ENCODE measurements at places on chromosomes 7 and 10.

DNA sequence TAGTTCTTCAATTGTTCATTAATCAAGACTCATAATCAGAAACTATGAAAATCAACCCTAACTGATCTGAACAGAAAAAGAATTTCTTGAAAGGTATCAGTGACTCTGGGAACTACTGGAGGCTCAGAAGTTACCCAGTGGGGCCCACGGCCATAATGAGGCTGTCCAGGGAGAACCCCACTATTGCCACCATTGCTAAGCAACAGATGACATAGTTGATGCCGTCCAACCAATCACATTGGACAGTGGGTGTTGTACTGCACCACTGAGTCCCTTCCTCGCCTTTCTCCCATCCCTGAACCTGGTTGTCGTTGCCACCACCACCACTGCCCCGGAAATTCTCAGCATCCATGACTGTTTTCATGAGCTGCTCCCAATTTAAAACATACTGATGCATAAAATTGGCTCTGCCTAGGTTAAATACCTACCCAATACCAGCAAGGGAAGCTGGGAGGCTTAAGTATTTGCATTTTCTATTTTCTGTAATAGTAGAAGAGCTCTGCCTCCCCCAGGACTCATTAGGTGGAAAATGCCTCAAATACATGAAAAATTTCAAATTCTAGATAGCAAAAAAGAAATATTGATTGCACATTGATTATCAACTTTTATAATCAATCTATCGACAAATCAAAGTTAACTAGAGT lies 26.7 kb upstream of the USP6NL start:
- DNase-seq: no peak

- DNase-seq: no peak
Measured at GRCh38 chr7:140448781-140449480, 30.4 kb downstream of the MKRN1 start.

- no peak for DNase-seq
Measured at GRCh38 chr10:114094795-114095194, 51.1 kb downstream of the ADRB1 start.

- DNase-seq: no peak
Measured at GRCh38 chr10:119272736-119273135, 65.4 kb downstream of the GRK5 start.

DNA sequence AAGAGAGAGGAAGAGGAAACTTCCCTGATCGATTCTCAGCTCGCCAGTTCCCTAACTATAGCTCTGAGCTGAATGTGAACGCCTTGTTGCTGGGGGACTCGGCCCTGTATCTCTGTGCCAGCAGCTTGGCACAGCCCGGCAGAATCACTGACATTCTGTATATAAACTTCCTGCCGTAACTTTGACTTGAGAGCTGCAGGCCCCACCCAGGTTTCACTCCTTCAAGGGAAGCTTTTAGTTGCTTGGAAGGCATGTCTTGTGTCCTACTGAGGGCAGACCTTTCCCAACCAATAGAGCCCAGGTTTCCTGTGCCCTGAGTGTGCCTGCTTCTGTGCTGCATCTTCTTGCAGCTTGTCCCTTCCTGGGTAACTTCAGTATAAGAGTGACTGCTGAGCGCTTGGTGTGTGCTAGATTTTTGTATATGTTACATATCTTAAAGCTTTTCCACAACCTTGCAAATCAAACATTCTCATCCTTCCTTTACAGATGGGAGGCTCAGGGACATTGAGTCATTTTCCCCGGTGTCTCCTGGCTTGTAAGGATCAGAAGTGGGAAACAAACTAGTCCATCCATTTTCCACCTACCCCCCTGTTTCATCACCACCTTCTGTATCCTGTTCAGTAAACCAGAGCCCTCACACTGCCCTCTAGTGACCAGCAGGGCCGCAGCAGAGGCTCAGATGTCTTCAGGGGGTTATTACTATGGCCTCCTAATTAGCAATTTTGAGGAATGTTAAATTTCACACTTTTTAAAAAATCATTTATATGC lies 225.2 kb upstream of the PRSS58 start:
- DNase-seq: peak; percentile 30

- no peak for DNase-seq
Measured at GRCh38 chr10:52410916-52411315, 96.8 kb downstream of the DKK1 start.

DNA sequence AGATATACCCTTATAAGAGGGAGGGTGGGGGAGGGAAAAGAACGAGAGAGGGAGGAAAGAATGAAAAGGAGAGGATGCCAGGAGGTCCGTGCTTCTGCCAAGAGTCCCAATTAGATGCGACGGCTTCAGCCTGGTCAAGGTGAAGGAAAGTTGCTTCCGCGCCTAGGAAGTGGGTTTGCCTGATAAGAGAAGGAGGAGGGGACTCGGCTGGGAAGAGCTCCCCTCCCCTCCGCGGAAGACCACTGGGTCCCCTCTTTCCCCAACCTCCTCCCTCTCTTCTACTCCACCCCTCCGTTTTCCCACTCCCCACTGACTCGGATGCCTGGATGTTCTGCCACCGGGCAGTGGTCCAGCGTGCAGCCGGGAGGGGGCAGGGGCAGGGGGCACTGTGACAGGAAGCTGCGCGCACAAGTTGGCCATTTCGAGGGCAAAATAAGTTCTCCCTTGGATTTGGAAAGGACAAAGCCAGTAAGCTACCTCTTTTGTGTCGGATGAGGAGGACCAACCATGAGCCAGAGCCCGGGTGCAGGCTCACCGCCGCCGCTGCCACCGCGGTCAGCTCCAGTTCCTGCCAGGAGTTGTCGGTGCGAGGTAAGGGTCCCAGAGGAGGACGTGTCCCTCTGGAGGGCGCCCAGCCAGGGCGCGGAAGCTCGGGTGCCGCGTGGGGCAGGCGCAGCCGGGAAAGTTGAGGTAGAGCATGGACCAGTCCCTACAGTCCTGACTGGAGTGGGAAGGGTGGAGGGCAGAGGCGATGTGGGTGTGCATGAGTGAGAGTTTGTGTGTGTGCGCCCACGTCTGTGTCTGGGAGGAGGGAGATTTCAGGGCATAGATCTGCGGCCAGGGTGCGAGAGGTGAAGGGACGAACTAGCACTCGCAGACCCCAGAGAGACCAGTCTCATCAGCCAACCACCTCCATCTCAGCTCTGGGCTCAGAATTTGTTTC lies 844 bp downstream of the GRM3 start:
- no peak for DNase-seq

- DNase-seq: no peak
Measured at GRCh38 chr7:40437936-40438634, 303.3 kb downstream of the SUGCT start.

DNA sequence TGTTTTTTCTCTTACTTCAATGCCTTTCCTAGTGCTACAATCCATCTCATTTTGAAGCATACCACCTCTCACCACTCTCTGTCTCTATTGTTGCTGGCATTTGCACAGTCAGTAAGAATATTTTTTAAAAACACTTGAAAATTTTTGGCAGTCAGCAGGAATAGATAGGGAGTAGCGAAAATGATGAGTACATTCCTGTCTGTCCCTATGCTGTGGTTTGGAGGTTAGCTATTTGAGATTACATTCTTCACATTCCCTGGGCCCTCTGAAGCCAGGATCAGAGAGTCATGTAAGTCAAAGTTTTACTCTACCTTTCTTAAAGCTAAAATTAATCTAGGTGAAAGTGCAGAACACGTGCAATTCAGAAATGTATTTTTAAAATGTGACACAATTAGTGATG lies 53.0 kb upstream of the MAGI2 start:
- no peak for DNase-seq

DNA sequence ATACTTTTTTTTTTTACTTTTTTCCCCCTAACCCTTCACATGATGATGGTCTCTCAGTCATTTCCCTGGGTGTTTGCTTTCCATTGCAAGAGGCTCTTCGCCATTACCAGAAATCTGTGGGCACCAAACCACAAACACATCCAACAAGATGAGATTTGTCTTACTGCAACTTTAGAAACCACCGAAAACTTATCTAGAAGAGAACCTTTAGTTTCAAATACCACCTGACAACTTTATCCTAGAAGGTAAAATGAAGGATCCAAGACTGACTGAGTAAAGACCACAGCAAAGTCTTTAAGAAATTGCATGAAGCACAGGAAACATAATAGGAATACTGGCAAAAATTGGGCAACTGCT lies 363.3 kb upstream of the MBL2 start:
- no peak for DNase-seq

DNA sequence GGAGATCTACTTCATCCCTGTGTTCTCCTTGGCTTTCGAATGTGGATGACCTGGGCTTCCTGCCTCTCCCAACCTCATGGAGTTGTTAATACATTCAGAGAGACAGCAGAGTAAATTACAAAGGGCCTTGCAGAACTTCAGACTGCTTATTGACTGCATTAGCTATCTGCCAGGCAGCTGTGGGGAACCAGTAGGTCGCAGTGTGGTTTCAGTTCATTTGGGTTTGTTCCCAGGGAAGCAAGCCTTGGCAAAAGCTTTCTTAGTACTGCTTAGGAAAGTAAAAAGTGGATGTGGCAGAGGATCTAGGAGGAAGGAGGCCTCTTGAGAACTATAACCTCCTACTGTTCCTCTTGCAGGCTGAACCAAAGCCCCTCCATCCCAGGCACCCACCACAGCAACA lies 9.2 kb downstream of the NPFFR1 start:
- DNase-seq: no peak

- DNase-seq: no peak
Measured at GRCh38 chr7:157409149-157409752, 72.4 kb downstream of the DNAJB6 start.

DNA sequence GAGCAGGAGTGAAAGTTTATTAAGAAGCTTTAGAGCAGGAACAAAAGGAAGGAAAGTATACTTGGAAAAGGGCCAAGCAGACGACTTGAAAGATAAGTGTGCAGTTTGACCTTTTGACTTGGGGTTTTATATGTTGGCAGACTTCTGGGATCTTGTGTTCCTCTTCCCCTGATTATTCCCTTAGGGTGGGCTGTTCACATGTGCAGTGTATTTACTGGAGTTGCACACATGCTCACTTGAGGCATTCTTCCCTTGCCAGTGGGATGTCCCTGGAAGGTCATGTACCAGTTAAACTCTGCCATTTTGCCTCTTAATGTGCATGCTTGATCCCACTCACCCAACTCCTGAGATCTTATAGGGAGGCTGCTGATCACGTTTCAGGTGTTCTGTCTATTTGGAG lies 23.4 kb upstream of the ARHGAP12 start:
- DNase-seq: no peak

- DNase-seq: no peak
Measured at GRCh38 chr10:123772645-123773508, 106.7 kb downstream of the GPR26 start.

- DNase-seq: no peak
Measured at GRCh38 chr7:87361320-87361719, 15.9 kb downstream of the CROT start.

DNA sequence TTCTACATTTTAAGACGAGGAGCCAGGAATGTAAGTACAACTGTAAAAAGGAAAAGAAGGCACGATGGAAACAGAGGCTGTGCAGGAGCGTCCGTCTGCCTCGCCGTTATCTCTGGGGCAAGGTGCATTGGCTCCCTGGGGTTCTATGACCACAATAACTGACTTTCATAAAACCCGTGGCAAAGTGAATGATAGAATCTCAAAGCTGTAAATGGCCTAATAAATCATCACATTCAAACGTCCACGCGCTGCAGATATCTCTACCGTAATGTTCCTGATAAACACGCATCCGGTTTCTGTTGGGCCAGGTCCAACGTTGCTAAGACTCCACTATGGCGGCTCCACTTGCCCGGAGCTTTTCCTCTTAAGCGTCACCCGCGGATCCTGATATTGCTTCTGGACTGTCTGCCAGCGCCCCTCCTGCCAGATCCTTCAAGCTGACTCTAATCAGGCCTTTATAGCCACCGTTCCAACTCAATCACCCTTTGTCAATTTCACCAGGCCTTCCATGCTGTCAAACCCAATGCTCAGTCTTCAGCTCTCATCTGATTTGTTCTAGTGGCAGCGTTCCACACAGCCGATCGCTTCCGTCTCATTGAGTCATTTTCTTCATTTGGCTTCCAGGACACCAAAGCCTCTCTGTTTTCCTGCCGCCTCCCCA lies 265.6 kb upstream of the FOXK1 start:
- DNase-seq: no peak

- DNase-seq: no peak
Measured at GRCh38 chr7:55469271-55469681, 103.0 kb downstream of the VOPP1 start.

- no peak for DNase-seq
Measured at GRCh38 chr10:50410066-50410811, 158.9 kb upstream of the ASAH2 start.

- DNase-seq: no peak
Measured at GRCh38 chr10:88121361-88121760, 257.9 kb downstream of the PTEN start.

DNA sequence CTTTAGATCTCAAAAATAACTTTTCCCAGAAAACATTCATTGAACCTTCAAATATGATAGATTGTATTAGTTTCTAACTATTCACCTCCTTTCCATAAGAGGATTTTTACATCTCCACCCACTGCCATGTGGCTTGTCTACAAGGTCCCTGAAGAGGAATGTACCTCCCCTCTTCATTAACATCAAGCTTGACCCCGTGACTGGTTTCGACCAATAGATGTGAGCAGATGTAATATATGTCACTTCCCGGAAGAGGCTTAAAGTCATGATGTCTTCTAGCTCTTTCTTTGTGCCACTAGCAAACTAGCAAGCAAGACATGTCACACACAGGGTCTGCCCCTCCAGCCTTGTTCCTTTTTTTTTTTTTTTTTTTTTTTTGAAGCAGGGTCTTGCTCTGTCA lies 6.9 kb downstream of the BAZ1B start:
- DNase-seq: no peak

DNA sequence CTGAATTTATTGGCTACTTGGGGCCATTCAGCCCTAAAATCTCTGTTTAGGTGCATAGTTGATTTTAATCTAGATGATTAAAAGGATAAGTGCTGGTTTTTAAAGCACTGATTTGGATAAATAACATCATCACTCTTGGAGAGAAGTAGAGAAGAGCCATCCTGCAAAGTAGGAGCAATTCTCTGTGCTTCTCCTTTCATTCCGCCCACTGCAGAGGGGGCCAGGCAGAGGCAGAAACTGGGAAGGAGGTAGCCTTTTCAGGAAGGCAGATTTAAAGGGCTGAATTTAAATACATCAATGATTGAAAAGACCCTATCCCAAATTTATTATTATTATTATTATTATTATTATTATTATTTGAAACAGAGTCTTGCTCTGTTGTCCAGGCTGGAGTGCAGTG lies 14.1 kb downstream of the MAP3K8 start:
- DNase-seq: no peak

GRCh38 chr7:139592801-139593461 lies 69.4 kb downstream of the CLEC2L start:
- DNase-seq: no peak

DNA sequence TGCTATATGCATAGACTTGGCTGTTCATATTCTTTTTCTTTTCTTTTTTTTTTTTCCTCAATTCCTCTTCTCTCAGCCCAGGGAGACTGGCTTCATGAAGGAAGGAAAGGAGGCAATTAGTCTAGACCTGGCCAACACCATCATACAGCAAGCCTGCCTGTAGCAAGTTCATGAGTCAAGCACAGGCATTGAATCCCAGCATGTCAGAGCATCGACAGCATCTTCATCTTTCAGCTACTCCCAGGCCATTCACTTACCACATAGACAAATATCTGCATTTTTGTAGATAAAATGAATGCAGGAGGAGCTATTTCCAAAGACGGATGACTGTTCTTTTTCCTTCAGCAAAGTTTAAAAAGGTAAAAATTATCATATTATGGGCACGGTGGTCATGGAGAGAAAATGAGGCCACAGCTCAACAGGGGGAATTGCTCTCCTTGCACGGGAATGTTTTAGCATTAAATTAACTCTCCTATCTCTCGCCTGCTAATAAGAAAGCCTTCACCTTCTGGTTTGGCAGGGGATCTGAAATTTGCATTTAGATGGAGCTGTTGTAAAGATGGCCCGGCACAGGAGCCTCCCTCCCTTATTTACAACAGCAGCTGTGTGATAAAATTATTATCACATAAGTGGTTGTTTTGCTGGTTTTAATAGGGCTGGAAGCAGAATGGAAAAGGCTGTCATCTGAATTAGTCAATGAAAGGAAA lies 626.5 kb upstream of the AUTS2 start:
- no peak for DNase-seq
